Activated T-helper 1 cell treated with anti-CD3 and anti-CD28 coated beads, Interleukin-12 subunit alpha, Interleukin-12 subunit beta, Interleukin-2, Interleukin-4 antibody, amounts not matched to agents 30 ng/mL and 10 ng/mL and 1 ng/mL, durations not matched to agents 14 hours and 24 hours and 36 hours (primary cell): ENCODE measurements at places on chromosomes 7 and 10. TPM values are rescaled to one million over a fixed set of nuclear protein-coding genes. Genes with fewer than 3 reads are reported as not detected.

STAG3 gene
- total RNA-seq = 25.0 and 30.6 TPM in 2 replicates

WIPF3 gene
- not detected in 2 replicates for total RNA-seq

TRIM73 gene
- total RNA-seq = 5.7 and 6.6 TPM in 2 replicates

DOCK4 gene
- 0.31 and 0.37 TPM in 2 replicates for total RNA-seq

PLXNA4 gene
- 0.13 and 0.15 TPM in 2 replicates for total RNA-seq

CCDC3 gene
- total RNA-seq = 0.13 TPM in 1 of 2 replicates, not detected in the other

ST8SIA6 gene
- total RNA-seq = not detected in 2 replicates

RSPH10B2 gene
- total RNA-seq = 0.20 and 0.29 TPM in 2 replicates

GFRA1 gene
- total RNA-seq = not detected in 2 replicates

LAMB1 gene
- total RNA-seq = not detected in 2 replicates

TMEM270 gene
- total RNA-seq = not detected in 2 replicates

LIPM gene
- total RNA-seq = not detected in 2 replicates

RPEL1 gene
- not detected in 2 replicates for total RNA-seq

SFRP5 gene
- not detected in 2 replicates for total RNA-seq

MALRD1 gene
- total RNA-seq = not detected in 2 replicates

ANKRD61 gene
- 0.44 and 0.56 TPM in 2 replicates for total RNA-seq

PHKG1 gene
- 3.4 and 4.3 TPM in 2 replicates for total RNA-seq

CCDC146 gene
- total RNA-seq = 1.2 and 2.1 TPM in 2 replicates
